ENCODE measurements at places on chromosomes 2 and 18. TPM values are rescaled to one million over a fixed set of nuclear protein-coding genes. Genes with fewer than 3 reads are reported as not detected.

DNA sequence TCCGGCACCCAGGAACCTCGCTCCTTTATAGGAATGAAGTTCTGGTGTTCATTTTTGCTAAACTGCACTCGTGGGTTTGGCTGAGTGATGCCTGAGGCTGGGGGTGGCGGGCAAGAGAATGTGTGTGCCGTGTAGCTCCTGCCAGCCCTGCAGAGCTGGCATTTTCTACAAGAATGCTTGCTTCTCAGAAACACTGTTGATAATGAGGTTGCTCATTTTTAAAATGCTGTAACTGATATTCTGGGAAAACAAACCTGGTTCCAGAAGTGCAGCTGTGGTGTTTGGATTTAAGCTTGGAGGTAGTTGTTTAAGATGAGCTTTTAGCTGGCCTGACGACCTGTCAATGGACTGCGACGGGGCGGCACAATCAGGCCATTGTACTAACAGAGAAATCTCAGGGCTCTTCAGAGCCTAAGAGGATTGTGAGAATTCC is 511.9 kb upstream of the TNP1 start:
- DNase-seq = no peak

Gene IL36A
- 1.6 TPM for total RNA-seq

- no peak for DNase-seq
Measured at GRCh38 chr2:66696886-66697285, 262.0 kb downstream of the MEIS1 start.

DNA sequence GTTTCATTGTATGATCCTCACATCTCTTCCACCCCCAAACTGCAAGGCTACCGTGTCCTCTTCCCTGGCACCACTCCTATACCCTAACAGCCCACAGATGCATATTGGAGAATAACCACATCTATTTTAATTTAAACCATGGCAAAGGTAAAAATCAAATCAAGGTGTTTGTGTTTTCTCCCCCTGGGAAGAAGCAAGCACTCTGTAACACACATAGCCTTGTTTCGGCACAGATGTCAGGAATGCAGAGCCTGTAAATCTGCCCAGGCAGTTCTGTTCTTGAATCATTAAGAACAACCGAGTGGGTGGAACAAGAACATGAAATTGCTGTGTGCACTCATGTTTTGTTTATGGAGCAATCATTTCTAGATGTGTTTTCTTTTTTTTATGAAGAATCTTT is 6.8 kb upstream of the COX7A2L start:
- no peak for DNase-seq

Gene INPP1
- 1.7 TPM for total RNA-seq

DNA sequence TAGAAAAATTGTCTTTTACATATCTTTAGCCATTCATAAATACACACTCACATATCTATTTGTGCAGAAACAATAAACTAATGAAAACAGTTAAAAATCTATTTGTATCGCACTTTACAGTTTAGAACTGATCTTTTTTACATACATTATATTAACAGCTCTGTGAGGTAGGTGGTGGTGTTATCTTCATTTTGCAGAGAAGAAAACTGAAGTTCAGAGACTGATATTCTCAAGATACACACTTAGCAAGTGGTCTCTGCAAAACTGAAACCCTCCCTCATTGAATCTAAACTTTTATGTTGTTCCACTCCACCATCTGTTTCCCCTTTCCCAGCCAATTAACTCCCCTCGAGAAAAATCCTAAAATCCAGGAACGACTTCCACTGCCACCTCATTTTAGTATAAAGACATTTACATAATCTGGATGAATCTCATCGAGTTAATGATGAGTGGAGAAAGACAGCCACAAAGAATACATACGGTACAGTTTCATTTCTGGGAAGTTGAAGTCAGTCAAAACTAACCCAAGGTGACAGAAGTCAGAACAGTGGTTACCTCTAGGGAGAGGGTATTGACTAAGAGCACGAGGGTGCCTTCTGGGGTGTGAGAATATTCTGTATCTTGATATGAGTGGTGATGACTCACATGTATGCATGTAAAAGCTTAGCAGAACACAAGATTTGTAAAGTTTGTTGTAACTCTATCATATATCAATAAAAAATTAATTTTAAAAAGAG is 524.2 kb upstream of the TCF4 start:
- DNase-seq = no peak

GRCh38 chr18:55158570-55158969 is 199.3 kb upstream of the CCDC68 start:
- DNase-seq = no peak

DNA sequence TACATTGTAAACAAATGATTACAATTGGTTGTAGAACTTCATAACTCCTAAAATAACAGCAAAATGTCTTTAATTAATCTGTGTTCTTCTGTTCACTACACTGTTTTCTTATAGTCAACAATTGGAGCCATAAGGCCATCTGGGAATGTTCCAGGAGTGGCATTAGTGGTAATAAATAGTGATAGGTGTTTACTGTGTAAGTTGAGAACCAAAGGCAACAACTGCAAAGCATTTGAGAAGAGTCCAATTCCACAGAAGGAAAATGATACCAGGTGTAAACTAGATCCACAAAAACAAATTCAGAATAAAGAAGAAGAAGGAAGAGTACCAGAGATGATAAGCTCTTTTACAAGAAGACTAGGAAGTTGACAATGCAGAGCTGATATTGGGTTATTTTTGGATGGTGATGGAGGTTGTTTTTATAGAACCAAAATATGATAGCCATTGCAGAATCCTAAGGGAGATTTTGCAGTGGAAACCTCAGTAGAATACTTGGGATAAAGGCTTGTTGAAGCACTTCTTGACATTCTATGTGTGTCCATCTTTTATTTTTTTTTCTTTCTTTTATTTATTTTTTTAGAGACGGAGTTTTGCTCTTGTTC is 52.9 kb downstream of the ANTXR1 start:
- no peak for DNase-seq

Gene CHAC2
- 10.9 TPM for total RNA-seq

- peak; percentile 19 for DNase-seq
Measured at GRCh38 chr18:63074981-63075404, 244.6 kb downstream of the BCL2 start.

DNA sequence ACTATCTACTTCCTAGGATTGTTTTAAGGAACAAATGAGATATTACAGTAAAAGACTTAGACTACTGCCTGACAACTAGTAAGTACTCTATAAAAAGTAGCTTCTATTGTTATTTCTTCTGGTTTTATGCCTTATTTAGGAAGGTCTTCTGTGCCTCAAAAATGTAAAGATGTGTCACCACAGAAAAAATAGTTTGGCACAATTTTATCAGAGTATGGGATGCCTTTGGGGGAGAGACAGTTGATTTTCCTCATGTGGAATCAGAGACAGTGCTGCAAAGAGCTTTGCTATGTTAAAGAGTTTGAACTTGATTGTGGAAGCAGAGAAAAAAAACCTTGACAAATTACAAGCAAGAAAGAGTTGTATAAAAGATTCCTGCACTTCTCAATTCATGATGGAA is 98.4 kb downstream of the EHBP1 start:
- no peak for DNase-seq

- DNase-seq = no peak
Measured at GRCh38 chr2:218863021-218863520, 3.5 kb downstream of the WNT6 start.

Gene KIAA2012
- not detected for total RNA-seq

Gene ITGB6
- not detected for total RNA-seq

Gene TXNDC2
- total RNA-seq = not detected

DNA sequence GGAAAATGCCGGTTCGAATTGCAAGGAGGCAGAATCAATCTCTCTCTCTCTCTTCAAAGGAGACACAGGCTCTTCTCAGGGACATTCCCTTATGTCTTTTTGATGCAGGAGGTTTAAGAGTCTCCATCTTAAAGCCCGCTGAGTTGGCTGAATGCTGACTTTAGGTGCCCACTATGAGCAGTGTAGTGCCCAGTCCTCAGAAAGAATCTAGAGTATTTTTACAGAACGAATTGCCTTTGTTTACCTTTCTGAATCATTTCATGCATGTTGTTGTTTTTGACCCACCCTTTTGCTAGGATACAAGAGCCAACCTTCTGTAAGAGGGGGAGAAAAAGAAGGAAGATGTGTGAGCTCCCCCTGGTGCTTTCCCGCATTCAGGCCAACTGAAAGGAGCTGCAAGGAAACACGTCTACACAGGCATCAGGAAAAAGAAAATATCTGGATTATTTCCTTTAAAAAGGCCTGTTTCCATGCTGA is 193.5 kb upstream of the TCF4 start:
- DNase-seq = no peak

Gene ANKRD30BL
- not detected for total RNA-seq

Gene SH3RF3
- total RNA-seq = 11.5 TPM

GRCh38 chr2:176163672-176164056 is 6.6 kb downstream of the HOXD3 start:
- no peak for DNase-seq

Gene RGPD3
- 0.32 TPM for total RNA-seq

Gene ALK
- total RNA-seq = not detected

Gene CRYGD
- total RNA-seq = not detected

Gene COBLL1
- total RNA-seq = 0.57 TPM

GRCh38 chr2:59590798-59591197 is 962.7 kb downstream of the BCL11A start:
- DNase-seq = no peak

- DNase-seq = no peak
Measured at GRCh38 chr2:45014016-45014702, 4.9 kb upstream of the SIX2 start.

Gene CXCR1
- not detected for total RNA-seq

Gene CYP27C1
- total RNA-seq = not detected

DNA sequence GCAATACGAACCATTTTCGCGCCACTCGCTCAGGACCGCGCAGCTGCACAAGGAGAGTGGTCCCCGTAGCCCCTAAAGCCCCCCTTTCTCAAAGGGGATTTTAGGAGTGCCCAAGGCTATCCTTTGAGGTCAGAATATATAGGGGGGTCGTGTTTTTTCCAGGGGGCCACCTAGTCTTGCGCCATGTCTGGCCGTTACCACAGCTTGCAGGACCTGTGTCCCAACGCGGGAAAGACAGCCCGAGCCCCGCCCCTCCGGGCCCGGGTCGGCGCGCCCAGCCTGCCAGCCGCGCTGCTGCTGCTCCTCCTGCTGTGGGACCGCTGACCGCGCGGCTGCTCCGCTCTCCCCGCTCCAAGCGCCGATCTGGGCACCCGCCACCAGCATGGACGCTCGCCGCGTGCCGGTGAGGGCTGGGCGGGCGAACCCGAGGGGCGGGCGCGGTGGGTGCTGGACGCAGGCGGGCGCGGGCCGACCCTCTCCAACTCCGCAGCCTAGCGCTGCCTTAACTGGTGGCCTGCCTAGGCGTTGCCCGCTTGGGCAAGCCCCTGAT is at the start of gene CDCA7:
Gene CDCA7, plus strand, starts transcription at position 291 of the 550 bp plus-strand sequence. Its CDS starts 92 bp downstream, at position 383.
- peak; percentile 24 for DNase-seq

Gene RAB6C
- not detected for total RNA-seq

DNA sequence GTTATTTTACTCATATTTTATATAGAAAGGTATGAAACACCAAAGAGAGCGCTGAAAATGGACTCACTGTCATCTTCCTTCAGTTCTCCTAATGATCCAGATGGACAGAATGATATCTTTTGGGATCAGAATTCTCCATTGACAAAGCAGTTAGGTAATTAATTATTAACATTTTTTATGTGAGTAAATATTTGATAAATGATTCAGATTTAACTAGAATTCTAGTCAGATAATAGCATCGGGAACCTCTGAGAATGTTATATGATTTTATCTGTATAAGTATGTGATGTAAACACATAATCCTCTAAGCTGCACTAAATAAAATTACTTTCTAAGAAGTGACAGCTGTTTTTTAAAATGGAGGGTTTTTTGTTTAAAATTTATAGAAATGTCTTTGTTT is 2.0 kb downstream of the ETAA1 start:
- no peak for DNase-seq

Gene CD207
- total RNA-seq = not detected

Gene TUBB8B
- total RNA-seq = not detected

Gene AGPS
- total RNA-seq = 28.1 TPM

Gene AQP12A
- not detected for total RNA-seq

Gene INHBB
- total RNA-seq = not detected

GRCh38 chr2:224472137-224472536 is 70.2 kb upstream of the FAM124B start:
- no peak for DNase-seq

- no peak for DNase-seq
Measured at GRCh38 chr18:44848644-44849335, 168.1 kb downstream of the SETBP1 start.

DNA sequence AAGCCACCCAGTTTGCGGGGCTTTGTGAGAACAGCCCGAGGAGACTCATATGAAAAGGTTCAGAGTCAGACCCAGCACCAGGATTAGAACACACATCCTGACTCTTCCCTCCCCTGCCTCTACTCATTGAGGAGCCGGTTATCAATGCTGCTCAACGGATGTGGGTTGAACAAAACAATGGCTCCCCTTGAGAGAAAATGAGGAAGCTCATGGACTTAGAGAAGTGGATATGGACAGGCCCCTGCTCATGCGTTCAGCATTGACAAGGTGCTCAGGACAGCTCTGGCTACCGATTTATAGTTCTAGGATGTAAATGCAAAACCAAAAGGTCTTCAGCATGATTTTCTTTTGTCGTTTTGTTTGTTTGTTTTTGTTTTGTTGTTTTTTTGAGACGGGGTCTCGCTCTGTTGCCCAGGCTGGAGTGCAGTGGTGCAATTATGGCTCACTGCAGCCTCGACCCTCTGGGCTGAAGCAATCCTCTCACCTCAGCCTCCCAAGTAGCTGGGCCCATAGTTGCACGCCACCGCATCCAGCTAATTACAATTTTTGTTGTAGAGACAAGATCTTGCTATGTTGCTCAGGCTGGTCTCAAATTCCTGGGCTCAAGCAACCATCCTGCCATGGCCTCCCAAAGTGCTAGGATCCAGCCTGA is 32.0 kb upstream of the AGAP1 start:
- no peak for DNase-seq

Gene OTOF
- total RNA-seq = 0.93 TPM

Gene DSG1
- total RNA-seq = not detected

DNA sequence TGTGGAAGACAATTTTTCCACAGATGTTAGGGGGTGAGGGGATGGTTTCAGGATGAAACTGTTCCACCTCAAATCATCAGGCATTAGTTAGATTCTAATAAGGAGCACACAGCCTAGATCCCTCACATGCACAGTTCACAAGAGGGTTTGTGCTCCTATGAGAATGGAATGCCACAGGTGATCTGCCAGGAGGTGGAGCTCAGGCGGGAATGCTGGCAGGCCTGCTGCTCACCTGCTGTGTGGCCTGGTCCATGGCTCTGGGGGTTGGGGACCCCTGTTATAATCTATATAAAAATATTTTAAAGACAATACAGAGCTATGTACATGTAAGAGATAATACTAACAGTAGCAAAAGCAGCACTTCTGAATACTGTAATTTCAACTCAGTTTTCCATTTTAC is 19.2 kb downstream of the CWC22 start:
- no peak for DNase-seq

DNA sequence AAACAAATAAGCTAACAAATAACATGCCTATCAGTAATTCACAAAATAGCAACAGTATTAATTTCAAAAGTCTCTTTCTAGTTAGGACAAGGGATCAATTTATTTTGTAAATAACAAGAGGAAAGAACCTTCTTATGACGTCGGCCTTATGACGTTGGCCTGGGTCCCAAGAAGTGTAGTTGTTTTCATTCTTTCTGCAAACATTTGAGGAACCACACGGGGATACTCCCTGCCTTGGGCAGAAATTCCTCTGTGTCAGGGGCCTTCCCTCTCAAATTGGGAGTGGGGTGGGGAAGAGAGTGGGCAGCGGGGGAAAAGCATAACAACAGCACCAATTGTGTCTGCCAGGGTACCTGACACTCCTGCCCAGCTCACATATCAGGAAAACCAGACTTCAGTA is 1.3 kb downstream of the CCDC68 start:
- no peak for DNase-seq
